T-helper 17 cell (primary cell): ENCODE measurements at places on chromosomes 13 and 19.

- no peak for DNase-seq
Measured at GRCh38 chr13:92260363-92260762, 861.9 kb downstream of the GPC5 start.

GRCh38 chr13:50275392-50276063, 260.3 kb downstream of the KCNRG start:
- DNase-seq = no peak

GRCh38 chr19:35037716-35038622, 3.6 kb upstream of the HPN start:
- no peak for DNase-seq

DNA sequence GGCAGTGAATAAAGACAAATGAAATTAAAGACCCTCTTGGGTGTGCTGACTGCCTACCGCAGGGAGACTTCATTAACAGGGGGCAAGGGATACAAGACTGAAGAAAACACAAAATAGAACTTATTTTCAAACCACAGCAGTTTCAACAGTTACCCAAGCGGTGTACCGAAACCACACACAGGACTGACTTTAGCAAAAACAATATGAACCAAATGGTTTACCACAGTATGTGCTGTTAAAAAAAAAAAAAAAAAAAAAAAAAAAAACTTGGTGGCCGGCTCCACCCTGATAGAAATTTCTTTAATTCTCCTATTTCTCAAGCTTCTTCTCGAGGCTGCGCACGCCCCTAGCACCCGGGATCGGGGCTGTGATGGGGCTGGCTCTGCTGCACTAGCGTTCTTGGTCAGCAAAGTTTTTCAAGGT, 42.6 kb downstream of the KLF2 start:
- peak; percentile 35 for DNase-seq

- no peak for DNase-seq
Measured at GRCh38 chr19:14476673-14477401, 1.7 kb upstream of the PTGER1 start.

- DNase-seq = no peak
Measured at GRCh38 chr19:55386493-55386971, 800 bp downstream of the RPL28 start.
